ENCODE measurements at places on chromosomes 7 and 10. TPM values are rescaled to one million over a fixed set of nuclear protein-coding genes. Genes with fewer than 3 reads are reported as not detected.

DNA sequence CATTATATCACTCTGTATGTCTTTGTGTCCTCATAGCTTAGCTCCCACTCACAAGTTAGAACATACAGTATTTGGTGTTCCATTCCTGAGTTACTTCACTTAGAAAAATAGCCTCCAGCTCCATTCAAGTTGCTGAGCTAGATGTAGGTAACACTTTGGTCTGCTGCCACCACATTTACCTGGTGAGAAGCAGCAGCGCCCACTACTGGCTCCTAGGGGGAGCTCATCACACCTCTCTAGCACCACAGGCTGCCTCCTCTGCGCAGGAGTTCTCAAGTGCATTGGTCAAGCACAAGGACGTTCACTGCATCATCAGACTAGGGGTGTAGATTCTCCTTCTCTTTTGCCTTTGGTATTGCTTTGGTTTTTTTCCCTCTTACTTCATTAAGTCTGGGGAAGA, 530.9 kb upstream of the AUTS2 start:
- no peak for DNase-seq

DNA sequence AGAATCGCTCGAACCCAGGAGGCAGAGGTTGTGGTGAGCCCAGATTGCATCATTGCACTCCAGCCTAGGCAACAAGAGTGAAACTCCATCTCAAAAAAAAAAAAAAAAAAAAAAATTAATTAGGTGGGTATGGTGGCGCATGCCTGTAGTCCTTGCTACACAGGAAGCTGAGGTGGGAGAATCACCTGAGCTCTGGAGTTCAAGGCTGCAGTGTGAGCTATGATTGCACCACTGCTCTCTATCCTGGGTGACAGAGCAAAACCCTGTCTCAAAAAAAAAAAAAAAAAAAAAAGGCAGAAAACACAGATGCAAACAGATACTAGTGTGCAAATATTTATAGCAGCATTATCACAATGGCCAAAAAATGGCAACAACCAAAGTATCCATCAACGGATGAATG, 134.4 kb downstream of the RGS10 start:
- DNase-seq = no peak

DNA sequence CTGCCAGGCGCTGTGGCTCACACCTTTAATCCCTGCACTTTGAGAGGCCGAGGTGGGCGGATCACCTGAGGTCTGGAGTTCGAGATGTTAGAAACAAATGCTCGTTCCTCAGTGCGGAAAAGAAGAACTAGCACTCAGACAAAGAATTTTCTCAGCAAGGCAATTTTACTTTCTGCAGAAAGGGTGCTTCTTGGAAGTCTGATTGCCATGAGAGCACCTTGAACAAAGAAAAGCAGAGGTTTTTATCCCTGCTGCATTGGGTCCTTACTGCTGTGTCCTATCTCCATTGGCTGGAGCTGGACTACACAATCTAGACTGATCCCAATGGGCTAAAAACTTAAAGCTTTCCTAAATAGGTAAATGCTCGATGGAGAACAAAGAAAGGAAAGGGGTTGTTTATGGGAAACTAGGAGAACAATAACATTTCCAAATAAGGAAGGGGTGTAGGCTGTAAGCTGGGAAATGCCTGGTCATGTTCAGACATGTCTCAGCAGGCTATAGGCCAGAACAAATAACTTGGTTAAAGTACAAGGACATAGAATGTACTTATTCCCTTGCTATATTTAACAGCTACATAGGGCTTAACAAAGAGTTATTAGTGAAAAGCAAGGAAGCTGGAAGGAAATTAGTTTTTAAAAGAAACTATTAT, 26.1 kb upstream of the ACTR3B start:
- no peak for DNase-seq

GRCh38 chr7:750111-750905, 23.2 kb upstream of the PRKAR1B start:
- DNase-seq = no peak

DNA sequence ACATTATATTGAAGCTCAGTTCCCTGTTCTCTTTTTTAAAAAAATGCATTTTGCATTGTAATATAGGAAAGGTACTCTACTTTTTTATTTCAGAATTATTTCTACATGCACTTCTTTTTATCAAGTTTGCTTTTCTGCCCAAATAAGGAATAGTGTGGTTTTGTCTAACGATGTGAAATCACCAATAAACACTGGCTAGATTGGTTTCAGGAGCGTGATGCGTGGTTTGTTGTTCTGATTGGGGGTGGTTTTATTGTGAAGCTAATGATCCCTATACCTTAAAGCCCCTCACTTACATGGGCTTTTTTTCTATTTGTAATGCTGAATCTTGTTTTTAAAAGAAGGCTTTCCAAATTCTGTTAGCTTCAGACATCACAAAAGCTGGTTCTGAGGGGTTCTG, 17.6 kb downstream of the ENTPD7 start:
- no peak for DNase-seq

- no peak for DNase-seq
Observed at GRCh38 chr7:28312948-28313347, 99.4 kb upstream of the CREB5 start.

DNA sequence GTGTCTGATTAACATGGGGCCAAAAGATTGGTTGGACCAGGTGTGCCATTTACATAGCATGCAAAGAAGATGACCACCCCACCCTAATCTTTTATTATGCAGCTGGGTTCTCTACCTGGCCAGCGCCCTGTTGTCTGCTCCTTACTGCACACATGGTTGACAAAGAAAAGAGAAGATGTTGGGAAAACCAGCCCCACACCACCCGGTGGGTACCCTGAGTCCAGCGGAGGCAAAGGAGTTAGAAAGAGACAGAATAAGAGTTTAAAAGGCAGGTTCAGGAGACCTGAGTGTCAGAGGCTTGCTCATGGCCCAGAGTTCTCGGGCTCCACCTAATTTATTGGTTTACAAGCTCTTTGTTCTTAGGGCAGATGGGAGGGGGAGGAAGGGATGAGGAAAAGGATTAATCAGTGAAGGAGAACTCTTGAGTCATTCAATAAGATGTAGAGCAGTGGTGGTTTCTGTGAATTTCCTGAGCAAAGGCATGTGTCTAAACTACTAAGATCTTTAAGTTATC, 24.1 kb upstream of the ABCA13 start:
- no peak for DNase-seq

DNA sequence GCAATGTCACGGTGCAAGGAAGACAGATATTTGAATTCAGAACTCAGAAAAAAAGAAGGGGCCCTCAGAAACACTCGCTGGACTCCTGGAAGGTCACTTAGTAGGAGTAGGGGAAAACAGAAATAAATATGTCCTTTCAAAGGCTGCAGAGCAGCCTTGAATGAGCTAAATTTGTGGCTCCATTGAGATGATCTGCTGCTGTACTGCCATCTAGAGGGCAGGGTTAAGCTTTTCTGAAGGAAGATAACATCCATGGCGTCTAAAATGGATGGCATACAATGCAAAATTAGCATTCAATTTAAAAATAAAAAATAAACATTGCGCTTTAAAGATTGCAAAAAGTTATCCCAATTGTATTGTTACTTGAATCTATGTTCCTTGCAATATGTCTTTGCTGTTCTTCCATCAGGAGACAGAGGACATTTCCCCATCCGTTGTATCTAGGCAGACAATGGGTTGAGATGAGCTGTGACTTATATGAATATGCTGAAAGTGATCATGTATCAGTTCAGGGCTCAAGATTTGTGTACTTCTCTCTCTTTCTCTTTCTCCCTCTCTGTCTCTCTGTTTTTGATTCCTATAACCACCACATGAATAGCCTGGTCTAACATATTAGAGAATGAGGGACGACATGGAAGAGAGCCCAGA, 642.2 kb downstream of the SH2D4B start:
- DNase-seq = no peak

- DNase-seq = no peak
Observed at GRCh38 chr10:113283189-113283588, 269.7 kb upstream of the HABP2 start.

AOC1 gene
- total RNA-seq = 0.20 TPM
